ENCODE measurements at places on chromosomes 2 and 18. TPM values are rescaled to one million over a fixed set of nuclear protein-coding genes. Genes with fewer than 3 reads are reported as not detected.

DSC1 gene
- not detected for total RNA-seq

SKOR2 gene
- total RNA-seq: not detected

RAD51AP2 gene
- not detected for total RNA-seq

SIX2 gene
- 0.72 TPM for total RNA-seq

CDH20 gene
- not detected for total RNA-seq

DSG4 gene
- not detected for total RNA-seq

COBLL1 gene
- 4.1 TPM for total RNA-seq

KLHL29 gene
- 4.0 TPM for total RNA-seq

TXNL4A gene
- 153 TPM for total RNA-seq

SPDYA gene
- total RNA-seq: 0.14 TPM

DSG3 gene
- not detected for total RNA-seq

GATA6 gene
- total RNA-seq: 1.6 TPM

ZNF521 gene
- not detected for total RNA-seq

PAX3 gene
- total RNA-seq: not detected

MAP3K19 gene
- total RNA-seq: not detected

SERPINB7 gene
- 2.3 TPM for total RNA-seq

GNAL gene
- total RNA-seq: 5.4 TPM

BCL2 gene
- 0.40 TPM for total RNA-seq

Data from A549 treated with ZK216348 at 1 μM for 4 hours (cell line).